ENCODE measurements at places on chromosomes 3 and 15. TPM values are rescaled to one million over a fixed set of nuclear protein-coding genes. Genes with fewer than 3 reads are reported as not detected.

The CDHR4 gene
- total RNA-seq: not detected

The PDZRN3 gene
- total RNA-seq: not detected

The CPNE9 gene
- not detected for total RNA-seq

The KBTBD13 gene
- not detected for total RNA-seq

The NEK10 gene
- 0.67 TPM for total RNA-seq

The CLDN18 gene
- not detected for total RNA-seq

The DYNLT2B gene
- total RNA-seq: 15.4 TPM

The PPP1R14D gene
- total RNA-seq: not detected

The GOLGA8H gene
- total RNA-seq: 0.64 TPM

The CYP1A2 gene
- not detected for total RNA-seq

The CLRN1 gene
- not detected for total RNA-seq

The GALK2 gene
- total RNA-seq: 30.6 TPM

The C3orf52 gene
- 3.1 TPM for total RNA-seq

The CYFIP1 gene
- total RNA-seq: 12.7 TPM

The ANKRD34C gene
- total RNA-seq: not detected

GRCh38 chr3:131036986-131037385 lies 10.3 kb downstream of the NEK11 start:
- no peaks in the 10 kb centered on the region for H3K27me3 ChIP-seq
- H3K4me3 ChIP-seq: no peak overlapping the region
- no peak overlapping the region for H3K27ac ChIP-seq
- no peak for DNase-seq
- peaks cover 1% of the 10 kb centered on the region for H3K36me3 ChIP-seq

GRCh38 chr15:29270976-29271375 lies 1.4 kb upstream of the NSMCE3 start:
- H3K4me3 ChIP-seq: no peak overlapping the region
- peaks cover 21% of the 10 kb centered on the region for H3K4me1 ChIP-seq
- DNase-seq: no peak
- no peaks in the 10 kb centered on the region for H3K36me3 ChIP-seq
- no peak overlapping the region for H3K27ac ChIP-seq

GRCh38 chr3:31953636-31954035 lies 27.4 kb downstream of the OSBPL10 start:
- peaks cover 3% of the 10 kb centered on the region for H3K4me1 ChIP-seq
- no peak overlapping the region for H3K27ac ChIP-seq
- no peak for DNase-seq

DNA sequence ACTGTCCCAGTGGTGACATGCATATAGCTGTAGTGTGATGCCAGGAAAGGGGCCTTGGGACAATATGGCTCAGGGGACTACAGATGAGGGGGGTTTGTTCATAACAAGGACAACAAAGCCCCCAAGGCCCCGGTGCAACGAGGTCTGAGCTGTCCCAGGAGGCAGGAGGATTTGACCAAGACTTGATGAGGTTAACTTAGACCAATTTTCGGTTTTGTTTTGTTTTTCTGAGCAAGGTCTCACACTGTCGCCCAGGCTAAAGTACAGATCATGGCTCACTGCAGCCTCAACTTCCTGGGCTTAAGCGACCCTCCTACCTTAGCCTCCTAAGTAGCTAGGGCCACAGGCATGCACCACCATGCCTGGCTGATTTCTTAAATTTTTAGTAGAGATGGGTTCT lies 23.8 kb downstream of the EFCAB12 start:
- H3K27ac ChIP-seq: no peak overlapping the region
- no peak overlapping the region for H3K4me3 ChIP-seq
- H3K4me1 ChIP-seq: peaks cover 4% of the 10 kb centered on the region
- no peaks in the 10 kb centered on the region for H3K36me3 ChIP-seq
- DNase-seq: no peak
- peaks cover 3% of the 10 kb centered on the region for H3K27me3 ChIP-seq

DNA sequence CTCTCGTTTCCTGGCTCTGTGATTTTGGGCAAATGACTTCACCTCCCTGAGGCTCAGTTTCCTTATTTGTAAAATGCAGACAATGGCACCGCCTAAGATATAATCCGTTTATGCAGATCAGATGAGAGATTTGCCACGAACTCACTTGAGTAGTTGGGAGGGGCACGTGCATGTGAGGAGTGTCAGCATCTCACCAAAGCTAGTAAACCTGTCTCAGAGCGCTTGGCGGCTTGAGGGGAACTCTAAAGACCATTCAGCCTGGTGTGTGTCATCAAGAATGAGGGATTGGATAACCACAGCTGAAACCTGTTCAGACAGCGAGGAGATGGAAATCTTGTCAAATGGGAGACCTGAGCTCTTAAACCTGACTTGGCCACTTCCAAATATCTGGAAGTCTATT lies 48.7 kb downstream of the BDH1 start:
- peaks cover 2% of the 10 kb centered on the region for H3K36me3 ChIP-seq
- no peaks in the 10 kb centered on the region for H3K27me3 ChIP-seq
- H3K4me1 ChIP-seq: peaks cover 3% of the 10 kb centered on the region
- H3K27ac ChIP-seq: no peak overlapping the region
- no peak for DNase-seq

DNA sequence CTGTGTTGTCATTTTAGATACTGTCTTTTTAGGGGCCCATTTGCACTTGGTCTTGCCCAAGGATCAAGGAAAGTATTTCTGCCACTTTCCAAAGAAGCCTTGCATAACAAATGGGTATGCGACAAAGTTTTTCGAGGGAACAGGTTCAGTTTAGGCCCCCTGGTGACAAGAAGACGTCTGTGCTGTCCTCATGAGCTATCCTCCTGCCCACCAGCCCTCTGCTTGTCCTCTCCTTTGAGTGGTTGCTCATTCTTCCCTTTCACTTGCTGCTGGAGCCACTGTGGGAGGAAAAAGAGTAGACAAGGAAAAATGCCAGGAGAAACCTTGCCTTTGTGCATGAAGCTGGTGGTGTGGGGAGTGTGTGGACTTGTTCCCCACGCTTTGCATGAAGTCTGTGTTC lies 171.9 kb downstream of the CACNA2D3 start:
- H3K4me3 ChIP-seq: no peak overlapping the region
- H3K27me3 ChIP-seq: no peaks in the 10 kb centered on the region
- H3K36me3 ChIP-seq: no peaks in the 10 kb centered on the region
- H3K27ac ChIP-seq: no peak overlapping the region

DNA sequence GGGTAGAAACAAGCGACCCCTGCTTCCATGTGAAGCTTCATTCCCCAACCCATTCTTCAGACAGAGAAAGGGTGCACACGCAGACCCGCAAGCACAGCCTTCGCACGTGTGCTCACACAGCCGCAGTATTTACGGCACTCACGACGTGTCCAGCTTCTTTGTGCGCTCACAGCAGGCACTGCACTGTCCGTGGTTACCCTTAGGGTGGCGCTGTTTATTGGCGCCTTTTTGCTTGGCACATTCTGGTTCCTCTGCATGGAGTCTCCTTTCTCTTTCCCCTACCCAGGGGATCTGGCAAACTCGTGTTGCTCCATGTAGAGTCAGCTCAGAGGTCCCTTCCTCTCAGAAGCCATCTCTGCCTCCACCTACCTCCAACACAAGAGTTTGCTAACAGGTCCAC lies 115.1 kb downstream of the SLCO3A1 start:
- no peaks in the 10 kb centered on the region for H3K36me3 ChIP-seq
- H3K4me1 ChIP-seq: peaks cover under 1% of the 10 kb centered on the region
- no peak for DNase-seq
- no peaks in the 10 kb centered on the region for H3K27me3 ChIP-seq

GRCh38 chr3:108271626-108272025 lies 24.7 kb upstream of the HHLA2 start:
- no peak overlapping the region for H3K4me3 ChIP-seq
- H3K36me3 ChIP-seq: peaks cover 15% of the 10 kb centered on the region
- no peaks in the 10 kb centered on the region for H3K4me1 ChIP-seq
- no peak for DNase-seq

DNA sequence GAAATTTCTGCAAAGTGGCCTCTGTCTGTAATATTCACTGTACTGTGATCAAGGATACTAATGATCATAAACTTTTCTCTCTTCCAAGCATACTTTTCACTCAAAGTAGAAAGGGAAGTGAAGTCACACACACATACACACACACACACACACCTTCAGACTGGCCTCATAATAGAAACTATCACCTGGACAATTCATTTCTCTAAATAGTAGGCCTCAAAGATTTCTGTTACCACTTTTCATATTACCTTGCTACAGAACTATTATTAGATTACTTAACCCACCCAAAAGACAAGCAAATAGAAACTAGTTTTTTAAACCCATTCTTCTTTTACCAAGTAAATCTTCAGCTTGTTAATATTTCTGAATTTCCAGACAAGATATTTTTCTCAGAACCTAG lies 12.2 kb downstream of the CPB1 start:
- H3K27ac ChIP-seq: no peak overlapping the region
- DNase-seq: no peak
- no peak overlapping the region for H3K4me3 ChIP-seq
- H3K27me3 ChIP-seq: no peaks in the 10 kb centered on the region
- H3K4me1 ChIP-seq: no peaks in the 10 kb centered on the region

DNA sequence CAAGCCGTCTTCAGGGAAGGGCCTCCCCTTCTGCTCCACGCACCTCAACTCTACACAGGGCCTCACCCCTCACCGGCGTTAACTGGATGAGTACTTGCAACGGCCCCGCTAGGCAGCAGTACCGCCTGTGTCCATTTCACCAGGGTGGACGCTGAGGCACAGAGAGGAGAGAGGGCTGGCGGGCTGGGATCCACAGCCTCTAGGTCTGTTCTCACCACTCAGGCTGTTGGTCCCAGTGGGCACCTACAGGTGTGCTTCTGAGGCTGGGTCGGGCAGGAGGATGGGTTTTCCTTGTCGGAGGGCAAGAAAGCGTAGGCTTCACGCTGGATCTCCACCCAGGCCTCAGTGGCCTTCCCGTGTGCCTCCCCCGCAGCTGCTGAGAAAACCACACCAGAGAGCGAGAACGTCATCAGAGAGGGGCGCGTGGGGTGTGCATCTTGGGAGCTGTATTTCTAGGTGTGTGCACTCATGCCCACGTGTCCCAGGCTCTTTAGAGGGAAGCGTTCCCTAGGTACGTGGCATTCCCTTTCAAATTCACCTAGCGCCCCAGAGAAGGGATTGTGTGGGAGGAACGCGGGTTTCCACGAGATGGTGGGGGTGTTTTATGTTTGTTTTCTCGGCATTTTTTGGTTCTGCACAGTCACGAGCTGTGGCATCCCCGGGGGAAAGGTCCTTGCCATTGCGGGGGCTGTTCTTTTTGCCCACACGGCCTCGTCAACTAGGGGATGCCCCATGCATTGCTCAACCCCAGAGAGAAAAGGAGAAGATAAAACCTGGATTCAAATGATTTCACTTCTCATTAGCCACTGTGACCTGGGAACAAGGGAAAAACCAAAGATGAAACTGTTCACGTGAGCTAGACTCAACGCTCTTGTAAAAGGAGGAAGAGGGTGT lies 67.7 kb downstream of the MGLL start:
- peak overlapping the region; percentile 24 for H3K4me3 ChIP-seq
- no peak overlapping the region for H3K27ac ChIP-seq
- no peaks in the 10 kb centered on the region for H3K36me3 ChIP-seq
- H3K27me3 ChIP-seq: peaks cover 14% of the 10 kb centered on the region

- H3K4me3 ChIP-seq: no peak overlapping the region
- H3K27me3 ChIP-seq: no peaks in the 10 kb centered on the region
- H3K36me3 ChIP-seq: no peaks in the 10 kb centered on the region
- H3K4me1 ChIP-seq: peaks cover 10% of the 10 kb centered on the region
Observed at GRCh38 chr3:12461097-12461649, 23.1 kb upstream of the TSEN2 start.

All from activated naive CD8-positive, alpha-beta T cell treated with anti-CD3 and anti-CD28 coated beads, Interleukin-2, amount 10 ng/mL, durations not matched to agents 7 days and 5 days (primary cell).